H54 (cell line): ENCODE measurements at places on chromosomes 5 and 9.

GRCh38 chr5:2207416-2208238, 324.9 kb upstream of the IRX4 start:
- peak; percentile 25 for DNase-seq

DNA sequence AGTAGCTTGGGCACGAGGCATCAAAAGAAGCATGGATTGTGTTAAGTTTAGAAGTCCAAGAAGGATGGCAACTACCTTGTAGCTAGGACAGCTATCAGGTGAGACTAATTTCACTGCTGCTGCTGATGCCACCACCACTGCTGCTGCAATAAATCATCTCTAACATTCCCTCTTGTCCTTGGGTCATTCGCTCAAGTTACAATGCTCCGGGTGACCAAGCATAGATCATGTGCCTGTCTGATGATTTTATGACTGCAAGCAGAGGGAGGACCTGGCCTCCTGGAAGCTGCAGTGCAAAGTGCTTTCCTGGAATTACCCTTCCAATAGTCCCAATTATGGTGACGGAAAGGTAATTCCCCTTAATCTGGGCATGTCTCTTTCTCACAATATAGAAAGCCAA, 334.4 kb downstream of the PRELID2 start:
- no peak for DNase-seq

DNA sequence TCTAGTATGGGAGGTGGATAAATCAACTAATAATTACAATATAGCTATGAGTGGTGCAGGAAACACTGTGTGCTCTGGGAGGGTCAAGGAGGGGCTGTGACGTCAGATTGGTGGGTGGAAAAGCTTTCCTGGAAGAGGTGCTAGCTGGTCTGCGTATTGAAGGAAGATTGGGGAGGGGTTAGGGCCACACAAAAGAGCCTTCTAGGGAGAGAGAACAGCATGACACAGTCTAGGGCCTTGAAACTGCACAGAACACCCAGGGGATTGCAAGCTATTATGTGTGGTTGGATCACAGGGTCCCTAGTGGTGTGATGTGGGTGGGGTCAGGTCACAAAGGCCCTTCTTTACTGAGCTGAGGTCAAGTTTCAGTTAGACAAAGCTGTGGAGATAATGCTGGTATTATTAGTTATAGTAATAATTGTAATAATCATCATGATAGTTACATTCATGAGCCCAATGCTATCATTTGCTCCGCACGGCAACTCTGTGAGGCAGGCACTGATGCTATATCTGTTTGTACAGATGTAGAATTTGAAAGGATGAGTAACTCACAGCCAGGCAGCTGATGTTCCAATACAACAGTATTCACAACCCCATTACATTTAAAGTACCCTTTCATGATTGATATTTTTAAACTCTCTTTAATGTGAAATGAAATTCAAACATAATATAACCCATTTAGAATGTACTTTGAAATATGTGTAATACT, 197.4 kb upstream of the IL12B start:
- DNase-seq, result no peak

DNA sequence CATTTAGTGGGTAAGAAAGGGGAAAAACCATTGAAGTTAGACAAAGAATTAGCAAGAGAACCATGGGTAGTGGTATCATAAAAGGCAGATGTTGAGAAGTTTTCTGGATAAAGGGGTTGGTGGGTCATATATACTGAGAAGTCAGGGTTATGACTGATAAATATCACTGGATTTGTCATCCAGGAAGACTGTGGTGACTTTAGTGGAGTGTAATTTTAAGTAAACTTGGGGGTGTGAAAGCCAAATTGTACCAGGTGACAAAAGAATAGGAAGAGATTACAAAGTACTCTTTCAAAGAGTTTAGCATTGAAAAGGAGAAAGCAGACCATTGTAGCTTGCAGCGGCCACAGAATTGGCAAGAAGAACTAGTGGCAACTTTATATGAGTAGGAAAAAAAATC, 315.2 kb upstream of the DMAC1 start:
- no peak for DNase-seq

GRCh38 chr9:94606646-94607422, 13.2 kb upstream of the FBP2 start:
- no peak for DNase-seq

- no peak for DNase-seq
Observed at GRCh38 chr9:126071076-126071750, 255.4 kb upstream of the MVB12B start.

- DNase-seq, result peak; percentile 40
Observed at GRCh38 chr9:90007516-90008440, 403.0 kb downstream of the GADD45G start.

DNA sequence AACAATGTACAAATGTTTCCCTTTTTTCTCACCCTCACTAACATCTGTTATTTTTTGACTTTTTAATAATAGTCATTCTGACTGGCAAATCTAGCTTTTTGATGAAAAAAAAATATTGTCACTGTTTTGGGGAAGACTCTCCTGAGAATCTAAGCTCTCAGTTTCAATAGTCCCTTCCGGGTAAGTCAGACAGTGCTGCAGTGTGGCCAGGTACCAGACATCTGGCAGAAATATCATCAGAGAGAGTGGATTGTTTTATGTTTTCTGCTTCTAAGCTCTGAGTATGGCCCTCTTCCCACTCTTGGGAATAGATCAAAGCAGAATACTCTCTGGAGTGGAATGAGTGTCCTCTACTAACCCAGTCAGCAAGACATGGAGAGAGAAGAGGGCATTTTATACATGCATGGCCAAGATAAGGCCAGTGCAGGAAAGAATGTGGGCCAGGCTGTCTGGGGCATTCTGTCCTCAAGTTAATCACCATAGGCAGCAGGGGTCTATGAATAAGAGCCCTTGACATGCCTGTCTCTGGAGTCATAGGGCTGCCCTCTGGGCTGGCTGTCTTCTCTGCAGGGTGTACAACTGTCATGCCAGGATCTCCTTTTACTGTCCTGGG, 38.5 kb upstream of the OR2S2 start:
- no peak for DNase-seq

DNA sequence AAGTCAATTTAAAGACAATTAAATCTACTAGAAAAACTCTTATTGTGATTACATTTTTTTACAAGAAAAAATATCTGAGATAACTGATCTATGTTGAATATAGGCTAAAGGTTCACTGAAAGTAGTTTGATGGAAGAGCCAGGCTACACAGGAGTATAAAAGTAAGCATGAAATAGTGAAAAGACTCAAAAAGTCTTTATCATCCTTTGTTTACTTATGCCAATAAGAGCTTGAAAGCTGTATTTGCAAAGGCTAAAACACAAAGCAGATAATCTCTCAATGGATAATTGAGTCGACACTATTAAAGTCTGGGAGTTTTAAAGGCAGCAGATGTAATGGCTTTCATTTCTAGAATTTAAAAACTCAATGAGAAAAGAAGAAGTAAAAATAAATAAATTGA, 42.0 kb downstream of the SSBP2 start:
- no peak for DNase-seq

GRCh38 chr5:107121793-107122519, 548.8 kb downstream of the EFNA5 start:
- no peak for DNase-seq

GRCh38 chr9:134146774-134147493, 11.1 kb downstream of the WDR5 start:
- no peak for DNase-seq

GRCh38 chr9:94649100-94649819, 9.9 kb upstream of the FBP1 start:
- peak; percentile 85 for DNase-seq

DNA sequence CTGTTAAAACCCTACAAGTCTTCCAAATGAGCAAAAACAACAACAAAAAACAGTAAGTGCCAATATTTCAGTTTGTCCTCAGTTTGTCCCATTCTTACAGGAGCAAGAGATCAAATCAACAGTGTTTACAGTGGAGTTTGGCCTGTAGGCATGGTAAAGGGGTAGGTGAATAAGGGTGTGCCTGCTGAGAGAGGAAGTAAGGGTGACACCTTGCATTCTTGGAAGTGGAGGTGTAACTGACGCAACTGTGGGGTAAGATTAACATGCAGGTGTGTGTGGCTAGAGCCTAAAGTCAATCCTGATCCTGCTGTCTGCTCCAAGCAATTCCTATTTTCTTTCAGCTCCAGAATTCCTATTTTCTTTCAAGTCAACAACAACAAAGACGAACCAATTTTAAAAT, 43.4 kb downstream of the PFDN1 start:
- DNase-seq, result no peak

DNA sequence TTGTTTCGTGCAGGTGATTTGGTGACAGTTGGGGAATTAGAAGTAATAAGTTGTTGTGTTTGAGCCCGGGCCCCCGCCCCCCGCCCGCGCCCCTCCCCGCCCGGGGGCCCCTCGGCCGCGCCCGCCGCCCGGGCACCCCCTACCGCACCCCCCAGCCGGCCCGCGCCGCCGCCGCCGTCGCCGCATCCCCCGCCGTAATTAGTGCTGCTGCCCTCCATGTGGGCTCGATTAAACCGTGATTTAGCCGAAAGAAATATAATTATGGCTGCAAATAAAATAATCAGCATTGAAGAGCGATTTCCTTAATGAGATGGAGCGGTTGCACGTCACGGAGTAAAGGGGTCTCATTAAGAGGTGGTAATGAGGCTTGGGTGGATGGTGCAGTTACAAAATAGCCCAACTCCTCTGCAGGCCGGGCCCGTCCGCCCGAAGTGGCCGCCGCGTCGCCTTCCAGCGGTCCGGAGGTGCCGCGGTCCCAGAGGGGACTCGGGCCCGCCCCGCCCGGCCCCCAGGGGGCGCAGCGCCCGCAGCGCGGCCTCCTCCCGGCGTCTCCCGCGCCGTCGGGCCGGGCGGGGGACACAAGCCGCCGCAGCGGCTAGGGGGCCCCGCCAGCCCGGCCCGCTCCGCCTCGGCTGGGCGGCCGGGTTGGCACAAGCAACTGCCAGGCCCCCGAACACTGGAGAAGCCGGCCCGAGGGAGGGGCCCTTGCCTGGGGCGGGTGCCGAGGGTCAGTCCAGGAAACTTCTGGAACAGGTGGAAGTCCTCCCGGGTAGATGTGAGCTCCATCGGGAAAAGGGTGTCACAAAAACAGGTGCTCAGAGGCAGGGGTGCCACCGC, 6.9 kb upstream of the OTP start:
- DNase-seq, result no peak
